COR-L47 (cell line): ENCODE measurements at places on chromosomes 5 and 9.

DNA sequence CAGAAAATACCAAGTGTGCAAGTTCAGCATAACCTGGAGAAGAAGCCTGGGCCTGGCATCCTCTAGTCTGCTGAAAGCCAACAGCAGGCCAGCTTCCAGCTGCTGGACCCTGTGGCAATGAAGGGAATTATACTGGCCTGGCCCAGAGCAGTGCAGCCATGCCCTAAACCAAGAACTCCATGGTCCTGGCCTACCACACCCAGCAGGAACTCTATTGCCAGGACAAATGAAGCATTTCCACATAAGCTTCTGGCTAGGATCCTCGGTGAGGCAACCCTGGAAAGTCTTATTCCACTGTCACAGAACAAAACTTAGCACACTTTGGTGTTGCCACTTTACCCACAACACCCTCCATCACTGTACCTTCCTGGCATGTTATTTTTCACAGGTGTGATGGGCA lies 35.5 kb downstream of the CDK5RAP2 start:
- no peak for DNase-seq

DNA sequence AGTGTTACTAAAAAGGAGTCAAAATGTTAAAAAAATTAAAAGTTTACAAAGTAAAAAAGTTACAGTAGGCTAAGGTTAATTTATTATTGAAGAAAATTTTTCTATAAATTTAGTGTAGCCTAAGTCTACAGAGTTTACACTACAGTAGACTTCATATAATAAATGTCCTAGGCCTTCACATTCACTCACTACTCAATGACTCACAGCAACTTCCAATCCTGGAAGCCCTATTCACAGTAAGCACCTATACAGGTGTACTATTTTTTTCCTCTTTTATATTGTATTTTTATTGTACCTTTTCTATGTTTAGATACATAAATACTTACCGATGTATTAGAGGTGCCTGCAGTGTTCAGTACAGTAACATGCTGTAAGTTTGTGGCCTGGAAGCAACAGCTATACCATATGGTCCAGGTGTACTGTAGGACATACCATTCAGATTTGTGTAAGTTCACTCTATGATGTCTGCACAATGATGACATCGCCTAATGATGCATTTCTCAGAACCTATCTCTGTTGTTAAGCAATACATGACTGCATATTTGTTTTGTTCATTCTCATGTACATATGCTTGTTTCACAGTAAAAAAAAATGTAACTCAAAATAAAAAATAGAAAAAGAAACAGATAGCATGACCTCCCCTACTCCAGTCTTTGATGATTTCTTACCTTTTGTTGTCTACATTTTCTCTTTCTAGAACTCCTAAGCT lies 64.7 kb downstream of the NR3C1 start:
- no peak for DNase-seq

DNA sequence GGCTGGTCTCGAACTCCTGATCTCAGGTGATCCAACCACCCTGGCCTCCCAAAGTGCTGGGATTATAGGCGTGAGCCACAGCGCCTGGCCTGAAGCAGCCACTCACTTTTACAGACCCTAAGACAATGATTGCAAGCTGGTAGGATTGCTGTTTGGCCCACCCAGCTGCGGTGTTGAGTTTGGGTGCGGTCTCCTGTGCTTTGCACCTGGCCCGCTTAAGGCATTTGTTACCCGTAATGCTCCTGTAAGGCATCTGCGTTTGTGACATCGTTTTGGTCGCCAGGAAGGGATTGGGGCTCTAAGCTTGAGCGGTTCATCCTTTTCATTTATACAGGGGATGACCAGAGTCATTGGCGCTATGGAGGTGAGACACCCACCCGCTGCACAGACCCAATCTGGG lies 1.5 kb downstream of the CA9 start:
- DNase-seq: no peak

- DNase-seq: no peak
Observed at GRCh38 chr9:107480386-107480789, 9.2 kb downstream of the KLF4 start.

DNA sequence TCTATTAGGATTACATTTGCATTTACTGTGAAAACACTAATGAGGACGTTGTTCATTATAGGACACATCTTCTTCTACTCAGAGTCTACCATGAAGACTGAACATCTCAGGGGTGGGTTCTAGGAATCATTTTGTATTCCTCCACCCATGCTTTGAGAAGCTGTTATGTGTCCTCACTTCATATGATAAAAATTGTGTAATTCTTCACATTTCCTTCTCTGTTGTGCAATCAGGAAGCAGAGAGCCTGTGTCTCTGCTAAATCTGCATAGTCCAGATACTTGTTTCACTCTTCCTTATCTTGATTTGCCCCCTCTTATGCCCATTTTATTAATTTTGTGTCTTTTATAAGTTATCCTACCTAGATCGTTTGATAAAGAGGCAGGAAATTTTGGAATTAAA lies 97.8 kb upstream of the IQGAP2 start:
- DNase-seq: no peak

DNA sequence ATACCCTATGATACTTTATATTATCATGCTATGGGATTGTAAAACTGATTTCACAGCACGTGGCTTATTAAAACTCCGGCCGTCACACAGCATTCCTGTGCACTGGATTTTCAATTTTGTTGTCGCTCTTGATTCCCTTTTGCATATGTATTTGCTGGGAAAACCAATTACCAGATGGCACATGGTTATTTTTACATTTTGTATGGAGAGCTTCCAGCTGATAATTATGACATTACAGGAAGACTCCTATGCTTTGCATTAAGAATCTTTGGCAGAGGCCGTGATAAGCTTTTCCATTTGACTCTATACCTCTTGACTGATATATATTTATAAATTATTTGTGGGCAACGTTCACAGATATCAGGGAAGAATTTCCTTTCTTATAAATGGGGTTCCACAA lies 381.2 kb upstream of the RORB start:
- no peak for DNase-seq

- DNase-seq: no peak
Observed at GRCh38 chr5:164573397-164573796, 1068.0 kb downstream of the MAT2B start.
